Activated naive CD8-positive, alpha-beta T cell treated with anti-CD3 and anti-CD28 coated beads, Interleukin-2, amount 10 ng/mL, durations not matched to agents 7 days and 5 days (primary cell): ENCODE measurements at places on chromosomes 13 and 19. TPM values are rescaled to one million over a fixed set of nuclear protein-coding genes. Genes with fewer than 3 reads are reported as not detected.

- peaks cover 5% of the 10 kb centered on the region for H3K36me3 ChIP-seq
- DNase-seq: no peak
- H3K4me3 ChIP-seq: no peak overlapping the region
- peaks cover 24% of the 10 kb centered on the region for H3K4me1 ChIP-seq
- no peak overlapping the region for H3K27ac ChIP-seq
Measured at GRCh38 chr19:38268539-38268938, 4.2 kb downstream of the SPINT2 start.

DNA sequence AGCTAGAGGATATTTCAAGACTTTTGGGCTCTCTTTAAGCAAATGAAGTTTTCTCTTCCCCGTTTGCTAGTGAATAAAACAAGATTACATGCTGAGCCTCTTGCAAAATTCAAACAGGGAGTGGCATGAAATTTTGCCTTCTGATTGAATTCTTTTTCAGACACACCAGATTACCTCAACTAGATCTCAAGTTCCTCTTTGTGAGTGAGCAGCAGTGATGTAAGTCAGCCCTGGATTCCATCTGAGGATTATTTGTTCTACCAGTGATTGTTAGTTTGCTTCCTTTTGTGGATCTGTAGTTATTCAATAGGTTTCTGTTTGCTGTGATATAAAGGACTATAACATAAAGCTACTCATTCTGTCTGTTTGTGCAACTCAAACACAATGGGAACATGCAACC, 407.7 kb downstream of the LMO7 start:
- H3K27ac ChIP-seq: no peak overlapping the region
- no peak overlapping the region for H3K4me3 ChIP-seq
- no peaks in the 10 kb centered on the region for H3K36me3 ChIP-seq

DNA sequence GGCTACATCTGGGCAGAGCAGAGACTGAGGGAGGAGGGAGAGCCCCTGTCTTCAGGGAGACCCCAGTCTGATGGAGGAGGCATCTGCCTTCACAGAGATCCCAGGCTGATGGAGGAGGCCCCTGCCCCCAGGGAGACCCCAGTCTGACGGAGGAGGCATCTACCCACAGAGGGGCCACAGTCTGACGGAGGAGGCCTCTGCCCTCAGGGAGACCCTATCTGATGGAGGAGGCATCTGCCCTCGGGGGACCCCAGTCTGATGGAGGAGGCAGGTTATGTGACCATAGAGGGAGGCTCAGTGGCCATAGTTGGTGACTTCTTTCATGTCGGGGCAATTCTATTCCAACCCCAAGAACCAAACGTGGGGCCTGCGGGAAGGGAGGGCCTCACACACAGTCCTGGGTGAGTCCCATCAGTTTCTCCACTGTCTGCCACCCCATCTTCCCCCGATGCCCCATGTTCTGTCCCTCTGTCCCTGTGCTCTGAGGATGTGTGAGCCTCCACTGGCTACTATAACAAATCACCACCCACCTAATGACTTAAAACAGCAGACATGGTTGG, 14.3 kb downstream of the MISP start:
- H3K36me3 ChIP-seq: no peaks in the 10 kb centered on the region
- H3K27ac ChIP-seq: no peak overlapping the region
- peaks cover under 1% of the 10 kb centered on the region for H3K4me1 ChIP-seq
- peaks cover under 1% of the 10 kb centered on the region for H3K27me3 ChIP-seq

GRCh38 chr13:22735011-22735995, 445.5 kb upstream of the SGCG start:
- H3K4me3 ChIP-seq: no peak overlapping the region
- no peak overlapping the region for H3K27ac ChIP-seq
- H3K4me1 ChIP-seq: no peaks in the 10 kb centered on the region
- no peaks in the 10 kb centered on the region for H3K36me3 ChIP-seq

- H3K36me3 ChIP-seq: no peaks in the 10 kb centered on the region
- no peak for DNase-seq
- H3K4me3 ChIP-seq: no peak overlapping the region
- H3K27ac ChIP-seq: no peak overlapping the region
- H3K4me1 ChIP-seq: no peaks in the 10 kb centered on the region
- peaks cover 3% of the 10 kb centered on the region for H3K27me3 ChIP-seq
Measured at GRCh38 chr19:35052599-35053190, 11.2 kb downstream of the HPN start.

DNA sequence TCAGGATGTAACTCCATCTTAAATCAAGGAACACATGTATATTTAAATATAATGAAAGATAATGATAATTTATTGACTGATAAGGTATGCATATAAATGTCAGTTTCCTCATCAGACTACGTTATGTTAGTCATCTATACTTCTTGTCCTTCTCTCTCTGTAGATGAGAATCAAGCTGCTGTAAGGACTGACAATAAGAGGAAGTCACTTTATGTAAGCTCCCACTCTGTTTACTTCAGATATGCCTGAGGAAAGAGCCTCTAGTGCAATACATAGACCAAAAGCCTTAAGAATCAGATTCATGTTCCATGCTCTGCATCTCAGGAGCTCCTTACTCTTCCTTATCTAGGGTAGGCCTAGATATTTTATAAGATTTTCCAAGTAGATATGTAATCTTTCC, 9.6 kb upstream of the SLITRK6 start:
- DNase-seq: no peak
- H3K27ac ChIP-seq: no peak overlapping the region
- no peaks in the 10 kb centered on the region for H3K4me1 ChIP-seq
- H3K4me3 ChIP-seq: no peak overlapping the region
- H3K27me3 ChIP-seq: no peaks in the 10 kb centered on the region

DNA sequence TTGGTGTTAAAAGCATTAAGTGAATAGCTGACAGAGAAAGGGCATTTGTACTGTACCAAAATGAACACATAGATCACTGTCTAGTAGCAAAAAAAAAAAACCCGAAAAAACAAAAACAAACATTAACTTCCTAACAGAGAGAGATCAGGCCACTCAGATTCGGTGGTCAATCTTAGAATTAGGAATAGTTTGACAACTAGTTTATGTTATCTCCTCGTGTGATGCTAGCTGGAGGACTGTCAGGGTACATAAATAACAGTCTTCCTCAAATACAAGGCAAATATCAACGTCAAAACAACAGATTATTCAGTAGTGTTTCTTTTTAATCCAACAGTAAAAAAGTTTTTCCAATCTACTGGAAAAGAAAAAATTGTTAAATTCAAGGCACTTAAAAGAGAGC, 1.7 kb downstream of the ZMYM5 start:
- H3K27ac ChIP-seq: peak overlapping the region; percentile 99
- peaks cover 29% of the 10 kb centered on the region for H3K4me1 ChIP-seq
- H3K36me3 ChIP-seq: peaks cover 32% of the 10 kb centered on the region
- H3K4me3 ChIP-seq: peak overlapping the region; percentile 99

DNA sequence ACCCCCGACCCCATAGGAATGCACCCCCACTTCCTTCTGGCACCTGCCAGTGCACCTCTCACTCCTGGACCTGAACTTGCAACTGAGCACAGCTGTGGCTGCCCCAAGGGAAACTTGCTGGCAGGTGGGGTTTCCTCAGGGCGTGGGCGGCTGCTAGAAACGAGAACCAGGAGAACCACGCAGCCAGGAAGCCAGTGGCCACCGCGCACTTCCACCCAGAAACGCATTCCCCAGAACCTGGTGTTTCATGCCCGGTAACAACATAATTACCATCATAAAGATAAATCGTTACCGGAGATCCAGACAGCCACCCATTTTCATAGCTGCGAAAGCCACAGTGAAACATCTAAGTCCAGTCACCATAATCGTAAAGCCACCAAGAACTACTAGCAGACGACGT, 75.2 kb upstream of the C13orf46 start:
- peak overlapping the region; percentile 56 for H3K4me3 ChIP-seq
- no peaks in the 10 kb centered on the region for H3K27me3 ChIP-seq
- H3K36me3 ChIP-seq: peaks cover 9% of the 10 kb centered on the region
- peak overlapping the region; percentile 61 for H3K27ac ChIP-seq

Gene OLFM2
- total RNA-seq: 17.3 TPM

DNA sequence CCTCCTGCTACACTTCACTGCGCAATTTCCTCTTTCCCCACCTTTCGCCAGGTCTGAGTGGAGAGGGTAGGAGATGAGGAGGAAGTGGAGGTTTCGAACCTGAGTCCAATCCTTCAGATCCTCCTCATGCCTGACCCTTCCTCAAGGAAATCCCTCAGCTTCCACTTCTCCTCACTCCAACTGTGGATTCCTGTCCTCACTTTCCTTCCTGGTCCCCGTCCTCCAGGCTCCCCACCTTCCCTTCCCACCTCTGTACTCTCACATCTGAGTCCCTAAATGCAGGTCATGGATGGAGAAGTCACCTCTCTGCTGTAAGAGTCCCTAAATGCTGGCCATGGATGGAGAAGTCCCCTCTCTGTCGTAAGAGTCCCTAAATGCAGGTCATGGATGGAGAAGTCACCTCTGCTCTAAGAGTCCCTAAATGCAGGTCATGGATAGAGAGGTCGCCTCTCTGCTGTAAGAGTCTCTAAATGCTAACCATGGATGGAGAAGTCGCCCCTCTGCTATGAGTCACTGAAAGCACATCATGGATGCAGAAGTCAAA, 3.1 kb downstream of the TMEM86B start:
- H3K4me3 ChIP-seq: no peak overlapping the region
- peaks cover 34% of the 10 kb centered on the region for H3K36me3 ChIP-seq

DNA sequence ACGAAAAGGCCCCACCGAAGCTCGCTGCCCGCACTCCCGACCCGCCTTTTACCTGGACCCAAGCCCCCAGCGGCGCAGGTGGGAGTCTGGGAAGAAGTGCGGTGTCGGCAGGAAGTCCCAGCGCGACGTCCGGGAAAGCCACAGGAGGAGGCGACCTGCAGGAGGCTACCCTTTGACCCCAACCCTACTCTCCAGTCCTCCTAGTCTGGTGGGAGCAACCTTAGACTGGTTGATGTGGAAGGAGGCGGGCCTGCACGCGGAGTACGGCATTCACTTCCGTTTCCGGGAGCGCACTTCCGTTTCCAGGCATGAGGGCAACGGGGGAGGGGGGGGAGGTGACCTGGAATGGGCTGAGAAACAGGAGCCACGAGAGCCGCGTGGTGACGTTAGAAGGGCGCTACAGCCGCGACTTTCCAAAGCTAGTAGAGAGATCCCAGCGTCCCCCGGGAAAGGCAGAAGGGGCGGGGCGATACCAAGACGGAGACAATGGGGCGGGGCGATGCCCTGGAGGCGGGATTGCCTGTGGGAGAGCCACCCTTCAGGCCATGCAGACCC, 28.5 kb downstream of the ZNF266 start:
- peak overlapping the region; percentile 84 for H3K27ac ChIP-seq
- peaks cover 35% of the 10 kb centered on the region for H3K36me3 ChIP-seq
- DNase-seq: peak; percentile 64
- H3K4me3 ChIP-seq: peak overlapping the region; percentile 85
- H3K4me1 ChIP-seq: peaks cover 9% of the 10 kb centered on the region

- H3K36me3 ChIP-seq: no peaks in the 10 kb centered on the region
- peaks cover 5% of the 10 kb centered on the region for H3K27me3 ChIP-seq
- H3K4me1 ChIP-seq: peaks cover 34% of the 10 kb centered on the region
- no peak for DNase-seq
- H3K27ac ChIP-seq: peak overlapping the region; percentile 17
Measured at GRCh38 chr19:42468273-42468796, 25.6 kb upstream of the CXCL17 start.

DNA sequence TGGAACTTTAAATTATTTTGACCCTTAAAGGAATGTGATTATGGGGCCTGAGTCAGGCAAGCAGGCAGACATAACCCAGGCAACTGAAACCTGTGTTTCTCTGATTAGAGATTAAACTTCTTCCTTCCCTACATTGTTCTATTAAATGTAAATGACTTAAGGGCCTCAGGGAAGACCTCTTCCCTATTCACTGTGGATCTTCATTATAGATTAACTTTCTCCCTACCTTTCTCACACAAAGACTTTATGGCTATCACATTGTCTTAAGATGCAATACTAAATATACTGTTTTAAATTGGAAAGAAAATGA, 8.8 kb upstream of the METTL21C start:
- H3K36me3 ChIP-seq: no peaks in the 10 kb centered on the region
- H3K27me3 ChIP-seq: peaks cover 17% of the 10 kb centered on the region
- no peak for DNase-seq
- H3K4me3 ChIP-seq: no peak overlapping the region

GRCh38 chr19:45764475-45764874, 4.6 kb downstream of the SIX5 start:
- H3K4me1 ChIP-seq: no peaks in the 10 kb centered on the region
- no peaks in the 10 kb centered on the region for H3K36me3 ChIP-seq
- no peak for DNase-seq
- H3K27me3 ChIP-seq: peaks cover 17% of the 10 kb centered on the region

Gene NPHS1
- not detected for total RNA-seq

DNA sequence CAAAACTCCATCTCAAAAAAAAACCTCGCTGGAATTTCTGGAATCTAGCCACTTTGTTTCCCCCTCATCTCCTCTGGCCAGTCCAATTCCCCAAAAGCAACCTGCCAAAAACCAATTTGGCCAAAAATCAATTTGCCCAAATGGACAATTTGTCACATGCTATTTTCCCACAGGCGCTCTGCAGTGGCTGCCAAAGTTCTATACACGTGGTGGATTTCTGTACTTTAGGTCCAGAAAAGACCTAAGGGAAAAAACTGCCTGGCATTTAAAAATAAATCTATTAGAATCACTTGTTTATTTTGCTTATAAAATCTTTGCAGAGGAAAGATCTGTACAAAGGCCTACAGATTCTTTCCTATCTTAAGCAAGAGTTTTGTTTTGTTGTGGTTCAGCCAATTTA, 79.4 kb downstream of the MAP4K1 start:
- H3K27ac ChIP-seq: peak overlapping the region; percentile 91
- H3K36me3 ChIP-seq: peaks cover 14% of the 10 kb centered on the region
- no peak for DNase-seq
- H3K4me1 ChIP-seq: peaks cover 20% of the 10 kb centered on the region
- H3K4me3 ChIP-seq: peak overlapping the region; percentile 69

GRCh38 chr13:95704510-95704909, 27.6 kb downstream of the DNAJC3 start:
- no peak overlapping the region for H3K27ac ChIP-seq
- no peaks in the 10 kb centered on the region for H3K27me3 ChIP-seq
- no peak overlapping the region for H3K4me3 ChIP-seq
- peaks cover 18% of the 10 kb centered on the region for H3K4me1 ChIP-seq
- no peak for DNase-seq
